Stimulated activated CD4-positive, alpha-beta T cell treated with anti-CD3 and anti-CD28 coated beads, Interleukin-4, amount 100 ng/mL, for 1 hour (primary cell): ENCODE measurements at places on chromosomes 11 and 22.

GRCh38 chr22:42595434-42595833, 19.2 kb downstream of the POLDIP3 start:
- no peak for DNase-seq

DNA sequence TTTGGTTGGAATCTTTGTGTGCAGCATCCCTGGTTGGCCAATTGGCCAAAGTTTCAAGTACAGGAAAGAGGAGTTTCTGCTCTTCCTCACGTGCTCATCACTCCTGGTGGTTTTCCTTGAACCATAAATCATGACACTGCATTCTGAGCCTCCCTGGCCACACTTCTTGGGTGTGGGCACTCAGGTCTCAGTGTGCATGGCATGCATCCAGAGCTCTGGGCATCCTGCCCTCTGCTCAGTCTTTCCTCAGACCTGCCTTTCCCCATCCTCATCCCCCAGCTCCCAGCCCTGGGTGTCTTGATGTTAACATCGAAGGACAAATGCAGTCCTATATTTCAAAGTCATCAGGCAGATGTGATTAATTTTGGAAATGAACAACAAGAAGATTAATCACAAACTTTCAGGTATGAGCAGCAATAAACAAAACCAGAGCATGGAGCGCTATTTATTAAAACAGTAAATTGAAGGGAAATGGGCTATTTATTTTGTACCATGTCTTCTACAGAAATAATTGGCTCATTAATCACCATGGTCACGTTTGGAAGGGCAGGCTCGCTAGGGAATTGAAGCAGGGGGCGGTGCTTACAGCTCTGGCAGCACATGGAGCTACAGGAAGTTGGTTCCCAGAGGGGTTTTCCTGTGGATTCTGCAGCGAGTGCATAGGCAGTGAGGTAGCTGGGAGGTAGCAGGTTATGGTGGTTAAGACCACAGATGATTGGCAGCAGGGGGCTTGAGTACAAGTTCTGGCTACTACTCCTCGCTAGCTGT, 89.6 kb downstream of the CSNK2A3 start:
- DNase-seq = no peak

DNA sequence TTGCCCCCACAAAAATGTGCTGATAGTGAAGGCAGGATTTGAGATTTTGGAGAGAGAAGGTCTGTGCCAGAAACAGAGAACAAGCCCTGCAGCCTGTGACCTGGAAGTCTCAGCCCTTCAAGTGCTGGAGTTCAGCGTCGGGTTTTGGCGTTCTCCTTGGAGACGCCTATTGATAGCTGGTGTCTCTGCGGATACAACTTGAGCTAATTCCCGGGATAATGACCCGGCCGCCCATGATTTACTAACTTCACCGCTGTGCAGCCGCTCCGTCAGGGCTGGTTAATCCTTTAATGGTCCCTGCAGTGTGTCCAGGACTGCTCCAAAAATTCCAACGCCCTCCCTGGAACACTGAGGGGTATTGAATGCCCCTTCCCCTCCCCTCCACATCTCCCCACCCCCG, 76.6 kb downstream of the WT1 start:
- no peak for DNase-seq

- no peak for DNase-seq
These were observed 131.2 kb downstream of the ARL14EP start for GRCh38 chr11:30454111-30454510.

DNA sequence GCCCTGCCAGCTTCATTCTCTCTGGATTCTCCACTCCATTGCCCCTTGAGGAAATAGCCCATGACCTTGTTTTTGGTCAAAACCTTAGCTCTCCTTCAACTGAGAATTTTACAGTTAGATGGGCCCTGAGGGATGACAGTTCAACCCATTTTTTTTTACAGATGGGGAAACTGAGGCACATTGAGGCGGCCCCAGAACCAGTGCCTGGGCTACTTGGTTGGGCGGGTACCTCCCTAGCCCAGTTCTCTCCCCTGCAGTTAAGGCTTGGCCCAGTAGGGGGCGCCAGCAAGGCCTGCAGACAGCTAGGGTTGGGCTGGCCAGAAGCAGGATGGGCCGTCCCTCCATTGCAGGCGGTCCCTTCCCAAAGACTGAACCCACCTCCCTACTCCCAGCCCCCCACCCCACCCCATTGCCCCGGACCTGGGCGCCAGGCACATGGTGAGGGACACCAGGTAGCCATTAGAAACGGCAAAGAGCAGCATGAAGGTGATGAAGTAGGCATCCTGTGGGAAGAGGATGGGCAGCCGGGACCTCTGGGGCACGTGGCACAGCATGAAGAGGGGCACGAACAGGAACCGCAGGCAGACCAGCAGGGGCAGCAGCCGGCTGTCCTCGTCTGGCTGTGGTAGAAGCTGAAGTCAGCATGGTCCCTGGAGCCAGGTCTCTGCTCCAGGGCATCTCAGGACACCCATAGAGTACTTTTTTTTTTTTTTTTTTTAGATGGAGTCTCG, 7.6 kb downstream of the SLC29A2 start:
- DNase-seq = peak; percentile 77

DNA sequence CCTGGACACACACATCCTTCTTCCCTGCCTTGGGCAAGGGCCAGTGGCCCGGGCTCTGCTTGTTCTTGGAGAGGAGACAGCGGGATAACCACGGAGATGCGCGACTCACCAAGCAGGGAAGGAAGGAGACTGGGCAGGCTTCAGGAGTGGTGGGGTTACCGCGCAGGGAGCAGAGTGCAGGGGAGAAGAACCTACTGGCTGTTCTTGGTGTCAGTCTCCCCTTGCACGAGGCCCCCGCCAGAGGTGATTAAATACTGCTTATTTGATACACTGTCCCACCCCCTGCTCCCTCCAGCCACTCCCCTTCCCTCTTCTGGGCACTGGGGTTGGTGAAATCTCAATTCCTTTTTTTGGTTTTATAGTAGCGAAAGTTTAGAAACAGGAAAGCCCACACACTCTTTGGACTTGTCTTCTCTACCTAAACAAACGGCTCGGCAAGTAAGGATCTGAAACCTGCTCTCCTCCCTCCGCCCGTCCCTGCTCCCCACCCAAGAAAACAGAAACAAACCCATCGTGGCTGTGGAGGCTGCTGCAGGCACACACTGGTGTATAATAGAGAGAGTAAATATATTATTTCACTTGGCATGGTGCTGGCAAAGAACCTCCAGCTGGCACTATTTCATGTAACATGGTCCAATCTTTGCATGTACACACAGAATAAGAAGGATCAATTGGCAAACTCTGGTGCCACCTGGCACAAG, 10.8 kb downstream of the LARGE2 start:
- DNase-seq = no peak

- DNase-seq = no peak
These were observed 77.5 kb downstream of the MICAL3 start for GRCh38 chr22:17946662-17947367.

DNA sequence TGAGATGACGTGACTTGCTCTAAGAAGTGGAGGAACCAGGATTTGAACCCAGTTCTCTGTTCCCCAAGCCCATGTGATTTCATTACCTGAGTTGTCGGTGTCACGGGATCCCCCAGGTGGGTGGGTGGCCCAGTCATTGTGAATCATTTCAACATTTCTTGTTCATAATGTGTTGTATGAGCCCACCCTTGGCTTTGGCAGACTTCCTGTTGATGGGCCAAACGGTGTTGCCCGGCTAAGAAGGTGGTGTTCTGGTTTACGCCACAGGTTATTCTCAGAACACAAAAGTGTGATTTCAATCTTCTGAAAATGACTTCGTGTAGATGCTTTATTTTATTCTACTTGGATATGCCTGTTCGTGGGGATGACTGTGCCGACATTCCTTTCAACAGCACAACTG, 21.6 kb upstream of the ST14 start:
- DNase-seq = no peak

DNA sequence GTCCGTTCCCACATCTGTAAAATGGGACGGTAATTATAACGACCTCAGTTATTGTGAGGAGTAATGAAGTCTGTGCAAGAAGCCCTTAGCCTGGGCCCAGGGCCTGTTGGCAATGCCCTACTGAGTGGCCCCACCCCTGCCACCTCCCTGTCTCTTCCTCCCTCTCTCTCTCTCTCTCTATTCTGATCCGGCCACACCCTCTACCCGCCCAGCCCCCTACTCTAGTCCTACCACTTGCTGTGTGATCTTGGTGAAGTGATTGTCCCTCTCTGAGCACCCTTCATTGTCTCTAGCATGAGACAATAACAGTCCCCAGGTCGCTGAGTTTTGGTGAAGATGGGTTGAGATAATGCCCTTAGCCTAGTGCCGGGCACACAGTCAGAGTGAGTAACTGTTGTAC, 7.4 kb upstream of the SEC14L6 start:
- no peak for DNase-seq

- no peak for DNase-seq
These were observed 94.9 kb downstream of the MICAL2 start for GRCh38 chr11:12205330-12205729.

- no peak for DNase-seq
These were observed 89.4 kb downstream of the PKNOX2 start for GRCh38 chr11:125253795-125254525.

GRCh38 chr22:49101873-49102272, 725.8 kb downstream of the BRD1 start:
- DNase-seq = no peak

DNA sequence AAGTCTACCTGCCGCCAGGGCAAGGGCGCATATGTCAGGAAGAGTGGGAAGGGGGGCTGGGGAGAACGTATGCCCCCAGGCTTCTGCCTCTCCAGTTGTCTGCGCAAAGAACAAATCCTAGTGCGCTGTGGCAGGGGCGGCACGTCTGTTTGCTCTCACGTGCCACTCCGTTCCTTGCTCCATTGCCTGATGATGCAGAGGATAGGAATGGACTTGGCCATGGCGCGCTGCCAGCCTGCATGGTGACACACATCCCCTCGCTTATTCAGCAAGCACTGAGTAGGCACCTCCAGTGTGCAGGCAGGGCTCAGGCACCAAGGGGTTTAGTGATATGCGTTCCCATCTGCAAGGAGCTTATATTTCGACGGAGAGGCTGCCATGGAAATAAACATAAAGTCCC, 45.4 kb upstream of the SLC22A12 start:
- DNase-seq = no peak

DNA sequence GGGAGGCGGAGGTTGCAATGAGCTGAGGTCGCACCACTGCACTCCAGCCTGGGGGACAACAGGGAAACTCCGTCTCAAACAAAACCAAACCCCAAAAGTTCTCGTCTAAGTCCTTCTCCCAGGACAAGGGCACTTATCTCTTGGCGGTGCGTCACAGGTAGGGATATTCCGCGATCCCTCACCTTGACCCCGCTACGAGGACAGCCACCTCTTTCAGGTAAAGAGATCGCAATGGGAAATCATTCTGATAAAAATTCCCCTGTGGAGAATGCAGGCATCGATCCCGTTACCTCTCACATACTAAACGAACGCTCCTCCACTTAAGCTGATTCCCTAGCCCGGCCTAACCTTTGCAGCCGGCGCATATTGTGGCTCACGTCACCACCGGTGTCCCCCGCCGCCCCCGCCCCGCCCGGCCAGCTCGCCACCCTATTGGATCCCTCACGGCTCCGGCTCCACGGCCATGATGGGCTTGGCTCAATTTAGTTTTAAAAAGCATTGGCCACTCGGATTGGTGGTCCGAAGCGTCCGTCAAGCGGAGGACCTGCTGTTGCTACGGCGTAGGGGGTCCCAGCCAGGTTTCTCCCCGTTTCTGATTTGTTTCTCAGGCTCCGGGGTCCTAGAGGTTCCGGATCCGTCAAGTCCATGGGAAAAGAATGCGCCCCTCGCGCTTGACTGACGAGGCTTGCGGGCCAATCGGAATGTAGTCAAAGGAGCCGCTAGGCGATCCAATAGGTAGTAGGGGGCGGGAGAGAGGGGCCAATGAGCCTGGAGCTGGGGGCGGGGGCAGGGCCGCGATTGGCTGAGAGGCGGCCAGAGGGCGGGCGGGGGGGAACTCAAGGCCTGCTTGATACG, 439 bp upstream of the PPP6R3 start:
- peak; percentile 93 for DNase-seq

- no peak for DNase-seq
These were observed 694.8 kb upstream of the CCDC179 start for GRCh38 chr11:23555085-23555484.

DNA sequence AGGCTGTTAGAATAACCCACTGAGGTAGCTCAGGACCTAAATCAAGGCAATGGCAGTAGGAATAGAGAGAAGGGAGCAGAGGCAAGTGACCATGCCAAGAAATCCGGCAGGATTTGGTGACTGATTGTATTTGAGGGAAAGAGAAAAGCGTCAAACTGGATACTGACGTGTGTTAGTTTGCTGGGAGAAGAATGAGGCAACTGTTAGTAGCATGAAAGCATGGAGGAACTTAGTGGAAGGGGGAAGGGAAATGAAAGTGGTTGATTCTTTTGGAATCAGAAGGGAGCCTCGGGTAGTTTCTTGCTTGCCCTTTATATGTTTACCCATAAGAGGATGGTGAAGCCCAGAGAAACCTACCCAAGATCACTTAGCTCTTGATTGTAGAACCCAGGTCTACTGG, 8.3 kb downstream of the PPFIBP2 start:
- DNase-seq = no peak

GRCh38 chr11:133697603-133698180, 147.6 kb downstream of the SPATA19 start:
- no peak for DNase-seq

GRCh38 chr11:64078284-64078683, 42.6 kb downstream of the FLRT1 start:
- DNase-seq = no peak

GRCh38 chr22:45686836-45687235, 15.2 kb downstream of the ATXN10 start:
- DNase-seq = no peak

- DNase-seq = peak; percentile 66
These were observed 123.3 kb upstream of the CRYBB3 start for GRCh38 chr22:25076336-25076735.

DNA sequence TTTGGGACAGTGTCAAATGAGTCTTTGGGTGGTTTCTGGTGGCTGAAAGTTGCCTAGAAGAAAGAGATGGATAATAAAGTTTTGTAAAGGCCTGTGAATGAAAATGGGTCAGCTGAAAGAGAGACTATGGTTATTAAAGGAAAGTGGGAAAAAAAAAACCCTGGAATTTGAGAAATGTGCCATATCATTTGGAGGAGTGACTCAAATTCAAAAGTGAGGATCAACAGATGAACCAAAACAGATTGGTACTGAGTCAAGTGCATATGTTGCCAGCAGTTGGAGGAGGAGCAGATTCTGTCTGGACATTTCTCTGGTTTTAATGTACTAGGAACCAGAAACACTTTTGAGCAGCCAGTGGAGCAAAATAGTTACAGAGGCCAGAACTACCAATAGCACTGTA, 339.8 kb downstream of the KCNA4 start:
- no peak for DNase-seq

GRCh38 chr11:111633756-111634362, 31.6 kb downstream of the SIK2 start:
- no peak for DNase-seq

GRCh38 chr11:15897211-15897960, 459.0 kb downstream of the SOX6 start:
- no peak for DNase-seq
